ENCODE measurements at places on chromosomes 6 and 20.

DNA sequence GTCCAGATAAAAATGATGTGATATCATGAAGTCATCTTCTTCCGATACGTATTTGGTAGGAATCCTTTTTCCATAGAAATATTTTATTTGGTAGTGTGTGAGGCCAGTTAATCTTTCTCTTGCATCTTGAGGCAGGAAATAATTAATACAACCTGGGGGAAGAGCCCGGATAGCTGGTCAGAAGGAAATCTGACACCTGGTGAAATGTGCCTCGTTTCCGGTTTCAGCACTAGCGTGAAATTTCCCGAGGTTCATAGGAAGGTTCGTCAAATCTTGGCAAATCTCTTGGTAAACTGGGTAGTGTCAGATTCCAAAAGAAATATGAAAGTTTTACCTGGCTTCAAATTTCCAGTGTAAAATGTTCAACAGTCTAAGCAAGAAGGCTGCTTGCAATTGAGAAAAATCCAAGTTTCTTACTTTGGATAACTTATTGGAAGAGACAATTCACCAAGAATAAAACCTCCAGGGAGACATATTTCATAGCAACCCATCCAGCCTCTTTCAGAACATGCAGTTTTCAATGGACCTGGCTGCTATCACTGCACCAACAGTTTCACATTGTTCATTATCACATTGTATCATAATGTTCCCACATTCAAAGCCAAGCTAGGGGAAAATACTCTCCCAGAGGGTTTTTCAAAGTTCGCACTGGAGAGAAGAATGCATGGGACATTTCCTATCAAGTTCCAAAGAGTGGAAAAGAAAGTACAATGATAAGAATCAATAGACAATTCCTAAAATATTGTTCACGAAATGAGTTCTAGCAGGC, 454.5 kb upstream of the CITED2 start:
- DNase-seq: no peak

- DNase-seq: no peak
Observed at GRCh38 chr6:129416337-129416990, 293.5 kb downstream of the ARHGAP18 start.

DNA sequence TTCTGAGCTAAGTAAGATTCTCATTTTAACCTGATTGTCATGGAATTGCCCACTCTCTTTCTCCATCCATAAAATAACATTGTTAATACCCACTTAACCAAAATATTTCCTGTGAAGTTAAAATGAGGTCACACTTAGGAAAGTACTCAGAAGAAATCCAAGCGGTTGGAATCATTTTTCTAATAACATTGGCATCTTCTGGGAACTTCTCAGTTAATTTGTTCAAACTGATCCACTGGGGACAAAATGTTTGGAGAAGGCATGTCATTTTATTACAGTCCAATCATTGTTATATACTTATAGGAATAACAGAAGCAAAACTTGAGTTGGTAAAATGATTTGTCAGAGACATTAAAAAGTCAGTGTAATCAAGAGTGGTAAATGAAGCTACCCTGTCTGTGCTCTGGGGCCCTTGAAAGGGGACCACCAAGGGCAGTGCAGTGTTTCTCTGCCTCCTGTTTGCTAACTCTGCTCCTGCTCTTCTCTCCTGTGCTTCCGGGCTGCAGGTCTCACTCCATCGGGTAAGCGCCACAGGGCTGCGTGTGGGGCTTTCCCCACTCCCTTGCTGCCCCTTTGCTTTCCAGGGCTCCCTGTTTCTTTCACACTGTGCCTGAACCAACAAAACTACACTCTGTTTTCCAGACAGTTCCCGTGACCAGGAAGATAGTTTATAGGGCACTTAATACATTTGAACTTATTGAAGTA, 50.1 kb downstream of the HDDC2 start:
- DNase-seq: no peak

GRCh38 chr6:147639279-147639678, 130.8 kb downstream of the SAMD5 start:
- no peak for DNase-seq

DNA sequence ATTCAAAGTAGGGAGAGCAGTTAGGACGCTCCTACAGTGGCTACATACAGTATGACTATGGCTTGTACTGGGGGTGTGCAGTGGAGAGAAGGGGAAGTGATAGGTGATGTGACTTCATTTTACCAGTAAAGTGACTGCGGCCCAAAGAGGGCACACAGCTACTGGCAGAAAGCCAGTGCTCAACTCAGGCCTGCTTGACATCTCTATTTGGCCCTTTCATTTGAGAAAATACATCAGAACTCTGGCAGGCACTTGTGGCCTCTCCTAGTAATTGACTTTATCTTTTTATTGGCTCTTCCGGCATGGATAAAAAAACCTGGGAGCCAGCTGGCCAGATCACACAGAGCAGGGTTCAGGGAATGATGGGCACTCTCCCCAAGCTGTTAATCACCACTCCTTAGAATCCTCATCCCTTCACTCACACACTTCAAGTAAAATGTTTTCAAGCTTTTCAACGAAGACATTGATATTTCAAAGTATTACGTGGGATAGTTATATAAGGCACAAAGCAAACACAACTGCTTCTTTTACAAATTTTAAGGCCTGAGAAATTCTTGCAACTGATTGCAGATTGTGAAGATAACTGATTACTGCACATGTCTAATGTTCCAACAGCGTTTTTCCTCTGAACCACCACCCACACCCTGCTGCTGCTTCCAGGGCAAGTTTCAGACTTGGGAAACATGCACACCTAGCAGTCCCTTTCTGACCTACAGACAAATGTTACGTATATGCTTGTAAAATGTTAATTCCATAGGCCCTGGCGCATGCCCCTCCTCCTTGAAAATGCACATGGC, 73.5 kb downstream of the TNFRSF21 start:
- no peak for DNase-seq

DNA sequence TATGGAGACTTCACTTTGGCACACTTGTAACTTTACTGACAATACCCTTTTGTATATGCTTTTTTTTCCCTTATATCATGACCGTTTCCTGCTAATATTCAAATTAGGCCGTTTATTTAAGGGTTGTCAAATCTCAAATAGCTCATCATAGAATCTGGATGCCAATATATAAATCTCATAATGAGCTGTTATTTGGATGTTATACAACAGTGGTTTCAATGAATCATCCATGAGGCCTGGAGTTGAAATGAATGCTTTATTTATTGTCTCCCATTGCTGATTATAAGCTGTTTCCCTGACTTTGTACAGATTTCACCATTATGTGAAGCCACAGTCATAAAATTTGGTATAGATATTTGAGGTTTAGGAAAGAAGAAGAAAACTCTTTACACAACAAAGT, 256.1 kb downstream of the PLCB1 start:
- no peak for DNase-seq

DNA sequence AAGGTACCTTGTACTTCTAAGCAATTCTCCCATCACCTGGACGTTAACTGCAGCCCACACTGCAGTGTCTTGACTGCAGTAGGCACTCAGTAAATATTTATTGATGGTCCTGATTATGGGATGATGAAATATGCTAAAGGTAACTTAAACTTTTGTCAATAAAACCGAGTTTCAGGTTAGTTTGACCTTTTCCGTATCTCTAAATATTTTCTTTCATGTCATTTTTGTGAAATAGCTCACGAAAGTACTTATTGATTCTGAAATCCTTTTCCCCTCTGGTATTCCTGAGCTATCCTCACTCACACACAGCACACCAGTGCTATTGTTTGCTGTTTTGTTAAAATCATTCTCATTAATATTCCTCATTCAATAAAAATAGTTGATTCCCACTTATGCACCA, 149.4 kb upstream of the ESR1 start:
- DNase-seq: no peak

DNA sequence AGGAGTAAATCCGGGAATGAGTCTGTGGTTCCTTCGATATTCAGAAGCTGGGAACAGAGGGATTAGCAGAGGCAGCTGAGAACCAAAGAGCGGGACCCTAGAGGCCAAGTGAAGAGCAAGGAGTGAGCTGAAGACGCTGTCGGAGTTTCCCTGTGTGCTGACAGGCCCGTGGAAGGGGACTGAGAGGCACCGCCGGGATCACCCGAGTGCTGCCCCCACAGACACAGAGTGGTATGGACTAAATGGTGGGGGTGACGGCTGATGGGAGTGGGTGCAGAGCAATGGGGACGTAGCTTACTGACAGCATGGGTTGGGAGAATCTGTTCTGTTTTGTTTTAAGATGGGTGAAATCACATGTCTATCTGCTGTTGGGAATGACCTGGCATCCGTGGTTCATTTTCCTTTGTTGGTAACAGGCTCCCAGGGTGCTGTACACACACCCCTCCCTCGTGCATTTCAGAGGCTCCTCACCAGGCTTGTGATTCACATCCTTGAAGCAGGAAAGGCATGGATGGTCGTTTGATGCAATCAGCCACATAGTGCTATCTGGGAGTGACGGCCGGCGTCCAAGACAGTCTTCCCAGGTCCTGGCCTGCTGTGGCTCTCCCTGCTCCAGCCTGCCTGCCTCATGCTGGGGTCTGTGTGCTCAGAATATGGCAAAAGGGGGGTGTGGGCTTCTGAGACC, 97.4 kb downstream of the THBS2 start:
- no peak for DNase-seq

GRCh38 chr20:2032168-2032567, 38.3 kb upstream of the PDYN start:
- no peak for DNase-seq

- DNase-seq: no peak
Observed at GRCh38 chr6:125688138-125688537, 61.3 kb upstream of the HEY2 start.

GRCh38 chr6:116697480-116697879, 16.5 kb downstream of the KPNA5 start:
- no peak for DNase-seq
